ENCODE measurements at places on chromosomes 16 and 17.

GRCh38 chr16:1325673-1326371, 7.6 kb upstream of the BAIAP3 start:
- no peak for DNase-seq

- DNase-seq = no peak
Observed at GRCh38 chr17:35889818-35890773, 9.9 kb upstream of the CCL5 start.

GRCh38 chr16:49150341-49150740, 131.3 kb downstream of the CBLN1 start:
- no peak for DNase-seq

- DNase-seq = no peak
Observed at GRCh38 chr16:22214889-22215288, 8.8 kb downstream of the EEF2K start.

DNA sequence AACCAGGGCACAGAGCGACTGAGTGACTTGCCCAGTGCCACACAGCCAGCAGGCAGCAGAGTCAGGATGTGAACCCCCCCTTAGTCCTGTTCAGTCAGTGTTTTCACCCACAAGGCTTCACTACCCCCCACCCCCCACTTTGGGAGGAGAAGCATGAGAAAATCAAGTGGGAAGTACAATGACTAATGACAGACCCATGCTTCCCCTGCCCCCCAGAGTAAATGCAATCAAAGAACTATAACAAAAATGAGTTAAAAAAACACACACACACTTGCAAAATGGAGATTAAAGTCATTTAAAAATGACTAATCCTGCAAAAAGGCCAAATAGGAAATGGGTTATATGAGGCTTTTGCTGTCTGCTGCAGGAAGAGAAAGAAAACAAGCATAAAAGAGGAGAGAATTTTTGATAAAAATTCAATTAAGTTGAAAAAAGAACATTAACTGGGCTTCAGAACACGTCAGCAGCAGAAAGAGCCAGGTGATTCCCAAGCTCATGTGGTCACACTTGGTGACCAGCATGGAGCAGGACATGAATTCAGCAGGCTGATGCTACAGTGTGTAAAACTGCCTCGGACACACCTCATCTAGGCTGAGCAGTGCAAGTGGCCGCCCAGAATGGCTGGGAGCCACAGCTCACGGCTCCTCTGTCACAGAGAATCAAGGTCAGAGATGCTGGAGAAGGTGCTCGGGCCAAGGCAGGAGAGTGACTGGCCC, 212.3 kb downstream of the ZNF423 start:
- DNase-seq = no peak

GRCh38 chr16:3112058-3112880, at the start of gene ZNF205:
Gene ZNF205 (plus strand): TSS chr16:3112586. CDS start chr16:3113431, 845 bp downstream.
- DNase-seq = no peak

DNA sequence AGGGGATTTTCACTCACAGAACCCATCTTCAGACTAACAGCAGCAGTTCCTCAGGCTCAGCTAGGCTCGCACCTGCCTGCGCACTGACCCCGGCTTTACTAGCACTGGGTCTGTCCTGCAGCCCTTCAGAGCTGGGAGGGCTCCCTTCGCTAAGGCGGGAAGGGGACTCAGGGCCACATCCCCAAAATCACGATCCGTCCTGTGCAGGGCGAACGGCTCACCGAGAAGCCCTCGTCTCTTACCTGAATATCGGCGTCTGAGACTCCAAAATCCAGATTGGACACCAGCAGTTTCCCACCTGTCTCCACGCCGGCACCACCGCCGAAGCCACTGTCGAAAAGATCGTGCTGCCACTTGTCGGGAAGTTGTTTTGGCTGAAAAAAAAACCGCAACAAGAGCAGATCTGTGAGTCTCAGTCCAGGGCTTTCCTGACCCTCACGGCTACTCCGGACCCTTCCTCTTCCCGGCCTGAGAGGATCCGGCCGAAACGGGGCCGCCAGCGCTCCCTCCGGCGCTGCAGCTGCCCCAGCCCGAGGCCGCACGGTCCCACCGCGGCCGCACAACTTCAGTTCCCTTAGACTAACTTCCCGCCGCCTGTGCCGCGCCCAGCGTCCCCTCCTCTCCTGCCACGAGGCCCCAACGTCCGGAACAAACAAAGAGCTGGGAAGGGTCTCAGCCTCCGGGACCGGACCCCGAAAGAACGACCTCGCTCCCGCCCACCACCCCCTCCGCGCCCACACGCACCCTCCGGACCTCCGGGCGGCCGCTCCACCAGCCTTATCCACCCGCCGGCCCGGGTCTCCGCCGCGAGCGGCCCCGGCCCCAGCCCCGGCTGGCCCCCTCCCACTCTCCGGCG, 711 bp downstream of the ALYREF start:
- no peak for DNase-seq

All from GDM1 (cell line).